ENCODE measurements at places on chromosomes 3 and 15. TPM values are rescaled to one million over a fixed set of nuclear protein-coding genes. Genes with fewer than 3 reads are reported as not detected.

The SHF gene
- total RNA-seq: 5.8 TPM

The OR5H6 gene
- total RNA-seq: not detected

The ZNF660 gene
- 2.7 TPM for total RNA-seq

The SLC22A13 gene
- 0.51 TPM for total RNA-seq

The CKMT1A gene
- not detected for total RNA-seq

The RASGRF1 gene
- total RNA-seq: 1.8 TPM

The PDCD7 gene
- 21.3 TPM for total RNA-seq

The GNAT1 gene
- not detected for total RNA-seq

The AADACL2 gene
- not detected for total RNA-seq

The MKRN3 gene
- 0.32 TPM for total RNA-seq

The SLITRK3 gene
- not detected for total RNA-seq

The SLC12A1 gene
- total RNA-seq: not detected

The TP63 gene
- 0.35 TPM for total RNA-seq

All from spleen (tissue), 13 donors.